ENCODE measurements at places on chromosomes 6 and 20. TPM values are rescaled to one million over a fixed set of nuclear protein-coding genes. Genes with fewer than 3 reads are reported as not detected.

FRK gene
- 0.05 TPM for total RNA-seq

GRCh38 chr6:22892452-22892851 lies 323.1 kb downstream of the HDGFL1 start:
- H3K27me3 ChIP-seq = no peaks in the 10 kb centered on the region
- H3K27ac ChIP-seq = no peak overlapping the region
- no peaks in the 10 kb centered on the region for H3K4me1 ChIP-seq

GNAS-AS1 gene
- 1.9 TPM for total RNA-seq

DNA sequence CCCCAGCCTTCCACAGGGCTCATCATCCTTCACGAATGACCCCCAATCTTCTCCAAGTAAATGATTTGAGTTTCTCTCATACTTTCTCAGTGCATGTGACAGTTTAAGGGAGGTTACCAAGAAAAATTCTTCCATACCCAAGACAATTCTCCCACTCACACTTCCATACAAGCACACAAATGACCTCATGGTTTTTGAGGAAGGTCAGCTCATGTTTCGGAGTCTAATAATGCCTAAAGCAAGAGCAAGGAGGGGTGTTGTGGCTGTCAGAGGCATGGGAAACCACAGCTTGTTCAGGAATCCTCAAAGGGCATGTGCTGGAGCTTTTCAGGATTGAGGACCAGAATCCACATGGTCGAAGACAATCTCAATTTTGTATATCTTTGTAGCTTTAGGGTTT lies 279.0 kb downstream of the MAFB start:
- no peak overlapping the region for H3K27ac ChIP-seq
- H3K4me3 ChIP-seq = no peak overlapping the region
- H3K36me3 ChIP-seq = no peaks in the 10 kb centered on the region
- no peaks in the 10 kb centered on the region for H3K27me3 ChIP-seq
- DNase-seq = no peak
- H3K4me1 ChIP-seq = no peaks in the 10 kb centered on the region

TTI1 gene
- total RNA-seq = 35.7 TPM

DNA sequence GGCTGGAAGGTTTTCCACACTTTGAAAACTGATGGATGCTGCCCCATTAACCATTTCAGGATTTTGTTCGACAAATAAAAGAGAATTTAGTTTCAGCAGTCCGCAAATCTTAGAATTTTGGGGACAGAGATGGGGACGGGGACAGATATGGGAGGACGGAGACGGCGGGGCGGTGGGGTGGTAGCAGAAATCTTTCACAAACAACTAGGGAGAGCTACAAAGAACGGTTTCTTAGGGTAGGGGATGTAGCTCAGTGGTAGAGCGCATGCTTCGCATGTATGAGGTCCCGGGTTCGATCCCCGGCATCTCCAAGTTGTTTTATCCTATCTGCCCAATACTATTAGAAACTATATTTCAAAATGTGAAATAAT lies 15.1 kb downstream of the HMGN4 start:
- H3K4me3 ChIP-seq = no peak overlapping the region
- H3K36me3 ChIP-seq = no peaks in the 10 kb centered on the region
- H3K27ac ChIP-seq = no peak overlapping the region
- peak; percentile 72 for DNase-seq
- peaks cover 24% of the 10 kb centered on the region for H3K4me1 ChIP-seq
- no peaks in the 10 kb centered on the region for H3K27me3 ChIP-seq

MLN gene
- total RNA-seq = not detected

OOEP gene
- total RNA-seq = not detected

DYNLT2 gene
- 2.1 TPM for total RNA-seq

GRCh38 chr6:15969236-15969778 lies 159.6 kb upstream of the MYLIP start:
- H3K4me1 ChIP-seq = no peaks in the 10 kb centered on the region
- H3K4me3 ChIP-seq = no peak overlapping the region
- H3K27me3 ChIP-seq = no peaks in the 10 kb centered on the region
- H3K36me3 ChIP-seq = peaks cover 4% of the 10 kb centered on the region
- DNase-seq = no peak
- no peak overlapping the region for H3K27ac ChIP-seq

ASIP gene
- total RNA-seq = not detected

DNA sequence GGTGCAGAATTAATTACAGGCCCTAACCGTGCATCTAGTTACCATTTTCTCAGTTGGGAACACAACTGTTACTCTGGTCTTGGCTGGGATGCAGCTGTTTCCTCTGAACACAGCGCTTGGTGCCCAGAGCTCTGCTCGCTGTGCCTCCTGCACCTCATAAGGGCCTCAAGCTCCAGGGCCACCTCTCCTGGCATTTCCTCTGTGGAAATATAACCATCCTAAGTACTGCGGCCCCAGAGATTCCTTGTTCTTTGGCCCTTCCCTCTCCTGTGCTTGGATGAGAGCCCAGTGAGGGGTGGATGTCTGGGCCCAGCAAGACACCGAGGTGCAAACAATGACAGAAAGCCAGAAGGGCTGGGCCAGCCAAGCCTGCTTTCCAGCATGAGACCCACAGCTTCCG lies 169.9 kb upstream of the CST7 start:
- DNase-seq = no peak
- H3K27me3 ChIP-seq = peaks cover 22% of the 10 kb centered on the region
- H3K4me1 ChIP-seq = no peaks in the 10 kb centered on the region
- no peak overlapping the region for H3K4me3 ChIP-seq
- H3K36me3 ChIP-seq = no peaks in the 10 kb centered on the region

DNA sequence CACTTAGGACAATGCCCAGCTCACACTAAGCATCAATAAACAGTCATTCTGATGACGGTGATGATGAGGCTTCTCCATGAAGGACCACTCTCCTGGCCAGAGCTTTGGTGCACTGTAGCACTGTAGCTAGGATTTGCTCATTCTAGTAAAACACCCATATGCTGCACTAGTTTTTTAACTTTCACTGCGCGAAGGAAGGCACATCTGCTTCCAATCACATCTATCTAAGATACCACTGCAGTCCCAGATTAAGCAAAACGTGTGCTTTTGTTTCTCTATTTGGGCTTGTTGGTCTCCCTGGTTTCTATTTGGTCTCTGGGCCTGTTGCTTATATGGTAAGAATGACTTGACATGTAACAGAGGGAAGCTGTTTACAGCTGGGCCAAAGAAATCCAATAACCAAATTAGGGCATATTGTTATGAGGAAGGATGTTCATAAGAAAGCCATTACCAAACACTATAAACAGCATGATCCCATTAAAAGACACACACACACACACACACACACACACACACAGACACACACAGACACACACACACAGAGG lies 62.4 kb downstream of the FAM229B start:
- H3K4me3 ChIP-seq = no peak overlapping the region
- no peak for DNase-seq
- H3K27ac ChIP-seq = no peak overlapping the region

LHFPL5 gene
- not detected for total RNA-seq

LKAAEAR1 gene
- 0.25 TPM for total RNA-seq

DNA sequence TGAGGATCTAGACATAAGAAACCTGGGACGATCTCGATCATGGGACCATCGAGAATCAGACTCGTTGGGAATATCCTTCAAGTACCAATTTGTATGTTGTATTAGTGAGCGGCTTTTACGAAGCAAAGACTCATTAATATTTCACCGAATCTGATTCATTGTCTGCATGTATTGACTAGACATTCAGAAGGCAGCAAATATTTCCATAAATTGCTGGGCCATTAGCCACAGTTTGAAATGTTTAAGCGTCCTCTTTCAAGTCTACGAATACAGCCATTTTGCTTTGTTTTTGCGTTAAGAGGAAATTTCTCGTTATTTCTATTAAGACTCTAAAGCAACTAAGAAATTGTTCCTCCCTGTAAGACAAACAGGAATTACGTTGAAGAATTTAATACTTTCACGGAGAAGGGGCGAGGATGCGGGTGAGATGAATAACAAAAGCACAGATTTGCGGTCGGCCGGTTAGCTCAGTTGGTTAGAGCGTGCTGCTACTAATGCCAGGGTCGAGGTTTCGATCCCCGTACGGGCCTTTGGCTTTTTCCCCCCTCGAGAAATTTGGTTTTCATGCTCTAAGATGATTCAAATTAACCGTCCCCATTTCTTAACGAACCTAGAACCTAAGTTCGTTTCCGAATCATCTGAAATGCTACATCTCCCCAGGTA lies 18.5 kb downstream of the POM121L2 start:
- peaks cover 10% of the 10 kb centered on the region for H3K4me1 ChIP-seq
- no peak overlapping the region for H3K4me3 ChIP-seq
- H3K27me3 ChIP-seq = peaks cover 81% of the 10 kb centered on the region
- DNase-seq = no peak
- no peak overlapping the region for H3K27ac ChIP-seq
- peaks cover 4% of the 10 kb centered on the region for H3K36me3 ChIP-seq

PHACTR1 gene
- total RNA-seq = 0.05 TPM

DNA sequence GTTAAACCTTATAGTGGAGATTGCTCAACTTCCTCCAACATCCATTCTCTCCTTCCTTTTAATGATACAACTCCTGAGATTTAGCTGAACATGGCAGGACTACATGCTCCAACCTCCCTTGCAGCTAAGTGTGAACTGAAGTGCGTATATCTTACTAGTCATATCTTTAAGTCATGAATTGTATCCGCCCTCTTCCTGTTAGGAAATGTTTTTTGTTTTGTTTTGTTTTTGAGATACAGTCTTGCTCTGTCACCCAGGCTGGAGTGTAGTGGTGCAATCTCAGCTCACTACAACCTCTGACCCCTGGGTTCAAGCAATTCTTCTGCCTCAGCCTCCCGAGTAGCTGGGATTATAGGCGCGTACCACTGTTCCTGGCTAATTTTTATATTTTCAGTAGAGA lies 8.8 kb upstream of the OSTM1 start:
- H3K27ac ChIP-seq = no peak overlapping the region
- DNase-seq = no peak
- no peaks in the 10 kb centered on the region for H3K4me1 ChIP-seq
- H3K27me3 ChIP-seq = peaks cover 45% of the 10 kb centered on the region
- no peaks in the 10 kb centered on the region for H3K36me3 ChIP-seq

- H3K27me3 ChIP-seq = no peaks in the 10 kb centered on the region
- H3K27ac ChIP-seq = no peak overlapping the region
- H3K4me1 ChIP-seq = peaks cover 17% of the 10 kb centered on the region
- peaks cover 85% of the 10 kb centered on the region for H3K36me3 ChIP-seq
- no peak for DNase-seq
These were observed 31.2 kb downstream of the PLCG1 start for GRCh38 chr20:41168281-41169161.

DNA sequence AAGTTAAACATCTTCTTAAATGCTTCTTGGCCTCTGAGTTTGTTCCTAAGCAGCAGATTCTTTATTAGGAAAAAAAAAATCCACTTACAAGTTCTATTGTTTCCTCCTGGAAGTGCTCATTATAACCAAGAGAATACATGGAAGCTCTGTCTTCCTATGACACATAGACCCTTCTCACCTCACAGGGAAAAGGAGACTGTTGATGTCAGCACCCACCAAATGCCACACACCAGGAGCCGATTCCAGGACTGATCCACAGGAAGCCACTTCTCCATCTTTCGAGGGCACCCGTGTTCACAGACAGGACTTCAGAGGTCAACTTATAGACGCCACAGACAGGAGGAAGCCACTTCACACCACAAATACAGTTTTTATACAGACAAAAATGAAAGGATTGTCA lies 13.4 kb upstream of the BNIP5 start:
- no peak for DNase-seq
- no peak overlapping the region for H3K27ac ChIP-seq
- H3K4me1 ChIP-seq = peaks cover 2% of the 10 kb centered on the region
- H3K27me3 ChIP-seq = peaks cover 38% of the 10 kb centered on the region

All from activated T-helper 2 cell treated with anti-CD3 and anti-CD28 coated beads, Interferon-gamma antibody, Interleukin-2, Interleukin-4, amounts not matched to agents 10 μg/mL and 5 μg/mL and 100 μg/mL, durations not matched to agents 14 hours and 24 hours and 36 hours (primary cell).